ENCODE measurements at places on chromosomes 5 and 9.
A peak's percentile ranks its signal among the peaks of the same experiment; 100 is the strongest.

DNA sequence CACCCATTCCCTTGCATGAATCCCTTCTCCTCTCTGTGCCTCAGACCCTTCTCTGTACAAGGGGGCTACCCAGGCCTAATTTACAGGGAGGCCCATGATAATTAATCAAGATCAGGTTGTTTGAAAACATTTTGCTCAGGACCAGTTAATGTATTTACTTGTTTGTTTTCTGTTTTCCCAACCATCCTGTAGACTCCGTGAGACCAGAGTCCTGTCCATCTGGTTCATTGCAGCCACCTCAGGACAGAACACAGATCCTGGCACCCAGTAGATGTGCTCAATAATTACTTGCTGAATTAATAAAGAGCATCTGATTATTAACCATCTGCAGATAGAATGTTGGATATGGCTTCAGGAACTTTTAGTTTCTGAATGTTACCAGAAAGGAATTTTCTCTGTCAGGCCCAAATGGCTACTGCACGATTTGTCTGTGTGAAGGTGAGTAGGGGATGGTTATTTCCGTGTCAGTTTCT lies 27.3 kb downstream of the FOXI1 start:
- DNase-seq = no peak

DNA sequence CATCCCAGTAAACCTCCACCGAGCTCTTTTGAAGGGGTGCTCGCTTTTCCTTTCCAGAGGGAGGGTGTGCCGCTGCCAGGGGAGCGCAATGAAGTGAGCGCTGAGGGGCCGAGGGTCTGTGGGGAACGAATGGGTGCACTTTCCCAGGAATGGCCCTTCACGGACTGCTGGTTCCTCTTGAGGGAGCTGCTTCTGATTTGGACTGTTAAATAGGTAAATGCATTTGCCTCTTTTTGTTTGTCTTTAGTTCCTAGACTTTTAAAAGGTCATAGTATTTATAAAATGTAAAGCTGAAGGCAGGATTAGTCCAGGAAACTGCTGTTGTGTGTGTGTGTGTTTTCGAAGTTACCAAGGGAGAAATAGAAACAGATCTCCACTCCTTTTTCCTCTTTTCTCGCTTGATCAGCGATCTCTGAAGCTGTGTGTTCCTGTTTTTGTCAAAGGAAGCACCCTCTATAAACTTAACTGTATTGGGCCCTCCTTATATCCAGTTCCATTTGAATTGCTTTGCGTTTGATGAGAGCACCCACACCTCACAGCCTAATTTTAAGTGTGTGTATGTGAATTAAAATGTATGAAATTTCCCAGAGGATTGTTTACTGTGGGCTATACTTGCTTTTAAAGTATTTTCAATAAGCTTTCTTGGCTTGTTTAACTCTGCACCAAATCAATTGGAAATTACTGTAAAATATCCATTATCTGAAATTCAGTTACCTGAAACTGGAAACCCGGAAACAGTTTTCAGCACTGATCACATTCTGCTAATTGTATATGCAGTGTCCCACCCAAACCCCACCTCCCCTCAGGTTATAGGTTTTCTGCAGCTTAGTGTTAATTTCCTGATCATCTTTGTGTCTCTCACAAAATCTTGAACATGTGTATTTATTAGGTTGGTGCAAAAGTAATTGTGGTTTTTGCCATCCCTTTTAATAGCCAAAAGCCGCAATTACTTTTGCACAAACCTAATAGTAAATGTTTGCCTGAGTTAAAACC lies 966 bp downstream of the SNX2 start:
- peak; percentile 76 for DNase-seq

DNA sequence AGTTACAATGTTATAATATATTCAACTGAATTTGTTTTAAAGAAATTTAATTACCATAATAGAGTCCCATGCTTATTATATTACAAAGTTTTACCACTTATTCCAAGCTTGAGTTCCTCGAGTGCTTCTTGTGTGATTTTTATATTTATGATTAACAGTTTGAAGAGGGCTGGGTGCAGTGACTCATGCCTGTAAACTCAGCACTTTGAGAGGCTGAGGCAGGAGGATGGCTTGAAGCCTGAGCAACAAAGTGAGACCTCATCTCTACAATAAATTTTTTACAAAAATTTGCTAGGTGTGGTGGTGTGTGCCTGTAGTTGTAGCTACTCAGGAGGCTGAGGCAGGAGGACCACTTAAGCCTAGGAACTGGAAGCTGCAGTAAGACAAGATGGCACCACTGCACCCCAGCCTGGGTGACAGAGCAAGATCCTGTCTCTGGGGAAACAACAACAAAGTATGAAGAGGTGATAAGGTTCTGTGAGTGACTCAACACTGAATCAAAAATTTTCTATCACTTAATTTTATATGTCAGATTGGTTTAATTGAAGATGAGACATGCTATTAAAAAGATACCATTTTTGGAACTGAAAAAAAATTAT lies 9.2 kb downstream of the POC5 start:
- no peak for DNase-seq

DNA sequence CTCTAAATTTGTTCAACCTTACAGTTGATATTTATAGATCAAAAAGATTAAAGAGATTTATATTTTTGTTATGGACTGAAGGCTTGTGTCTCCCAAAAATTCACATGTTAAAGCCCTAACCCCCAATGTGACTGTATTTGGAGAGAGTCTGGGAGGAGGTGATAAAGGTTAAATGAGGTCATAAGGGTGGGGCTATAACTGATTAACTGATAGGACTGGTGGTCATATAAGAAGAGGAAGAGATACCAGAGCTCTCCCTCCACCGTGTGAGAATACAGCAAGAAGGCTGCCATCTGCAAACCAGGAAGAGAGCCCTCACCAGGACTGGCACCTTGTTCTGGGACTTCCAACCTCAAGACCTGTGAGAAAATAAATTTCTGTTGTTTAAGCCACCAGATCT lies 264.3 kb downstream of the ENC1 start:
- DNase-seq = no peak

- DNase-seq = peak; percentile 90
Observed at GRCh38 chr9:85024374-85024773, 354.8 kb downstream of the NTRK2 start.

GRCh38 chr9:91820949-91821880 lies 128.8 kb downstream of the ROR2 start:
- DNase-seq = no peak

GRCh38 chr5:72228960-72229359 lies 91.1 kb downstream of the MRPS27 start:
- DNase-seq = no peak

- no peak for DNase-seq
Observed at GRCh38 chr9:114972510-114973136, 42.2 kb upstream of the TNFSF8 start.

- DNase-seq = no peak
Observed at GRCh38 chr5:159894149-159894720, 22.0 kb upstream of the ADRA1B start.

GRCh38 chr5:35598707-35599370 lies 18.8 kb upstream of the SPEF2 start:
- DNase-seq = no peak

DNA sequence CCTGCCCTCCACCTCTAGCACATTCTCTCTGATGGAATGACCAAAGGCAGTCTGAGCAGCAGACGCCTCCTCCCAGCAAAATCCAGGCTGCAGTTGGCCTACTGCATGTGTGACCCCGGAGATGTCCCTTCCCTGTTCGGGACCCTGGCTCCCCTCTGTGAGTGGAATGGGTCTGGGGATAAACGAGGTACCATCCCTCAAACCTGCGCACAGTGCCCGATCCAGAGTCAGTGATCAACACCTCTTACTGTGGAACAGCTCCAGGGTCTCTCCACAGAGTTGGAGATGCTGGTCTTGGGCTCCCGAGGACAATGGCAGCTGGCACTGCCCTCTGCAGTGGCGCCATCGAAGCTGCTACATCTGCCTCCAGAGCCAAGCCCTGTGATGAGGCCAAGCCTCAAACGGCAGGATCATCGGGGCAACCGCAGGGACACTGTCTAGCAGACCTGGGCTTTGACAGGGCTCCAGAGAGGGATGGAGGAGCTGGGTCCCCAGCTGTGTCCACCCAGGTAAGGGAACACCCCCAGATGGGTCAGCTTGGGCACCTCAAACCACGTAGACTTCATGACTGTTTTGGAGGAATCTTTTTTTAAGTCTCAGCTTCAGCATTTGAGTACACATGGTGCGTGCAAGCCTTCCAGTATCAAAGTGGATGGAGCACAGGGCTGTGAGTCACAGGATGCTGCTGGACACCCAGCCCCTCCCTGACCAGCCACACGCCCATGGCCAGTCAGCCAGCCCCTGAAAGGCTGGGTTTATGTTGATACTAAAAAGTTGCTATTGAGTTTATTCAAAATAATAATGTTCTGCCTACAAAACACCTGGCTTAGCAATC lies 13.0 kb downstream of the MED10 start:
- no peak for DNase-seq

DNA sequence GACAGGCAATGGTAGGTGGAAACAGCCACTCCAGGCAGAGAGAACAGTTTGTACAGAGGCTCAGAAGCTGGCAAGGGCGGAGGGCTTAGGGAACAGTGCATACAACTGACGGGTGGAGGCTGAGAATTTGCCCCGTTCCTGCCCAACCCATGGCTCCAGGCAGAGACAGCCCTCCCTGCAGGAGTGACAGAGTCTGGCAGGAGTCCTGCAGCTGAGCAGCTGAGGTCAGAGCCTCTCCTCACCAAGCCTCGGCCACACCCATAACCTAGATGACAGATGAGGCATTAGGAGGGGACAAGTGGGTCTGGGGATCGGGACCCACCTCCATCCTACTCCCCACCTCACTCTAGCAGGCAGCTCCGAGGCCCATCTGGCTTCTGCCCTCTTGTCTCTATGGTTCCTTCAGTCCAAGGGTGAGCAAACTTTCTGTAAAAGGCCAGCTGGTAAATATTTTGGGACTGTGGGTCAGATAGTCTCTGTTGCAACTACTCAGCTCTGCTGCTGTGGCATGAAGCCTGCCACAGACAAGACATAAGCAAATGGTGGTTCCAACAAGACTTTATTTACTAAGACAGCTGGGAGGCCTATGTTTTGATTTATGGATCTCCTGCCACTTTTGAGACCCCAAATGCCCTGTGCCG lies 83.7 kb downstream of the SH3TC2 start:
- DNase-seq = no peak

- DNase-seq = no peak
Observed at GRCh38 chr9:80143899-80144298, 572.1 kb downstream of the TLE4 start.

- no peak for DNase-seq
Observed at GRCh38 chr9:69465473-69465872, 140.5 kb downstream of the ENTREP1 start.

- DNase-seq = no peak
Observed at GRCh38 chr9:118446943-118447639, 742.9 kb downstream of the TLR4 start.

DNA sequence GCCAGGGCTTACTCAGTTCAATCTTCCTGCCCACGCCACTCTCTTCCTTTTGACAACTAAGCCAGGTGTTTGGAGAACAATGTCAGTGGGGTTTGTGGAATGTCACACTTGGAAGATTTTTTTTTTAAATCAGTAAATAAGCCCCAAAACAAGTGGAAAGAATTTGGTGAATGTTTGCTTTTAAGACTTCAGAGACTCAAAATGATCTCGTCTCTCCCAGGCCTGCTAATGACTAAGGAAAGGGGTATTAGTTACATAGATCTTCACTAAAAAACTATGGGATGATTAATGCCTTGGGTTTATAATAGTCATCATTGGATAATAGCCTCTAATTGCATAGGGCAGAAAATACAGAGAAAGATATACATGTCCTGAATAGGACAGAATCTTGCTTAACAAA lies 166.4 kb downstream of the DMRT2 start:
- DNase-seq = no peak

DNA sequence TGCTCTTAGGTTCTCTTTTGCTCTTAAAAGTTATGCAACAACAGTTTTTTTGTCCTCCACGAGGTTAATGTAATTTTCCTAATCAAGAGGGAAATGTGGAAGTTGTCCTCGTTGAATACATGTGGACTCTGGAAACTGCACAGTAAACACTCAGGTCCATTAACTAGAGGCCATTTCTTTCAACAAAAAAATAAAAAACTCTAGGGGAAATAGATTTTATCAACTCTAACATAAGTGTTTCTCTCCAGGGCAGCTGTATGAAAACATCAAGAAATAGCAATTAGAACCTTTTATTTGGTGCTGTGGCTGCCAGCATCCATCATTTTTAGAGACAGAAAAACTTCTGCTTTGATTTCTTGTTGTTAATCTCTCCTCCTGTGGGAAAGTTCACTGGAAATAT lies 288.6 kb downstream of the ICE1 start:
- no peak for DNase-seq

GRCh38 chr5:9543311-9543920 lies 2.5 kb downstream of the SEMA5A start:
- peak; percentile 72 for DNase-seq

DNA sequence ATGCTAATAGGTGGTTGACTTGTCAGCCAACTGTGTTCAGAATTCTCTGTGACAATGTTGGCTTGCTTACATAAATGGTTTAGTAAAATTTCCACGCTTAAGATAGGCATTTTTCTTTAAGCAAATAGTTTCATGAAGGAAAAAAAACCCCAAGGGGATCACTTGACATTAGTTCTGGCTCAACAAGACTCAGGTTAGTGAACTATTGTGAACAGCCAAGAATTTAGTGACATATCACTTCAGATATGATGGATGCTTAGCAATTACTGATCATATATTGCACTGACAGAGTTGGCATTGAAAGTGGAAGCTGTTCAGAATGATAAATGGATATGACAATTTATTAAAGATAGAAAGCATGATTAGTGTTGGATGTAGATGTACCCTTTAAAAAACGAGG lies 218.5 kb downstream of the TMEM232 start:
- no peak for DNase-seq

- no peak for DNase-seq
Observed at GRCh38 chr5:93044859-93045666, 536.0 kb downstream of the NR2F1-AS1 start.

DNA sequence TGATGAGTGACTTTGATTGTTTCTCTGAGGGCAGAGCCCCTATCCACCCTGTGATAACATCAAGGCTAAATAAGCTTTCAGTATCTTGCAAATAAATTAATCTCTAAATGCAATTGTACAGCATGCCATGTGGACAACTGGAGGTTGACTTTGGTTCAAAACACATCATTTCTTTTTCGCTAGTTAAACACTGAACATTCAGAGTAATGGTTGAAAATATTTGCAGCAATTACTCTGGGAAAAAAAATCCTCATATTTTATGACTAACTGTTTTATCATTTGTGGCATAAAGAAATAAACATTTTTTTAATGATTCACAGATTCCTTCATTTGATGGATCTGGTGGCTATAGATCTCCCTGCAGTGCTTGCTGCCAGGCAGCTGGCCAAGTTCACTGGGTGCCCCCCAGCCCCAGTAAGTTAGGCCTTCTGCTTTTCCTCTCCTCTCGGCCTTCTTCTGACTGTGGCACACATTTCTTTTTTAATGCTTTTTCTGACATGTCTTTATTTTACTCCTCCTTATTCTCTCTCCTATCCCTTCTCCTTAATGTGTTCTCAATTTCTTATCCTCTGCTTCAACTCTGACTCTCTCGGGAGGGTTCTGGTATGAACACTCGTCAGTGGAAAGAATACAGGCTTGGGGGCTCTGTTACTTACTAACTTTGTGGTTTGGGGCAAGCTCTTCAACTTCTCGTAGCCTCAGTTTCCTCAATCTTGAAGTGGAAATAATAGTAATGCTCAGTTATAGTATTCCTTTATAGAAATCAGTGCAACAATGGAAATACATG lies 69.6 kb downstream of the ADAMTSL1 start:
- no peak for DNase-seq
